ENCODE measurements at places on chromosomes 16 and 17.

DNA sequence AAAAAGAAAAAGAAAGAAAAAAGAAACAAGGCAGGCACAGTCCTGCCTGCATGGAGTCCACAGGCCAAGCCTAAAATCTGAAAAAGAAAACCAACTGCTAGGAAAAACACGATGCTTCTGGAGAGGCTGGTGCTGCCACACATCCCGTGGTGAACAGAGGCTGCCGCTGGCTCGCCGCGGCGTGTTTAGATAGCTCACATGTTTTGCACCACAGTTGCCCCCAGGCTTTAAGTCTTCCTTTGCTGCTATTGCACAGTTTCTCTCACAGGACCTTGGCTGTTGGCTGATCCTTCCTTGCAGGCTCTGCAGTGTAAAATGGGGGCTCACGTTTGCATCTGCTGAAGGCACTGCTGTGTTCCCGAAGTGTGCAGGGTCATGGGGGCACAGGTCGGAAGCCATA lies 8.6 kb downstream of the SLC6A4 start:
- no peak for DNase-seq

DNA sequence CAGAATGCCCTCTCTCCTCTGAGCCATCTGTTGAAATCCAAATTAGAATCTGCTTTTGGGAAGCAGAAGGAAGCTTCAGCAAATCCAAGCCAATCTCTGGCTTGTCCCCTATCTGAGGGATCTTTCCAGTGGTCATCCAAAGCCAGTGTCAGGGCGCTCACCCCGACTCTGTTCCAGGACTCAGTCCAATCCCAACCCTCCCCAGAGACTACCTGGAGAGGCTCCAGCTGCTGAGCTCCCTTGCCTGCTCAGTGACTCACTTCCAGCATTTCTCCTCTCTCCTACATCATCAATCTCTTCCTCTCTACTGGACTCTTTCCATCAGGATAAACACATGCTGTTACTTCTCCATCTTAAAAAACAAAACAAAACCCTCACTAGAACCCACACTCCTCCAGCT lies 2.4 kb downstream of the MATCAP1 start:
- no peak for DNase-seq

DNA sequence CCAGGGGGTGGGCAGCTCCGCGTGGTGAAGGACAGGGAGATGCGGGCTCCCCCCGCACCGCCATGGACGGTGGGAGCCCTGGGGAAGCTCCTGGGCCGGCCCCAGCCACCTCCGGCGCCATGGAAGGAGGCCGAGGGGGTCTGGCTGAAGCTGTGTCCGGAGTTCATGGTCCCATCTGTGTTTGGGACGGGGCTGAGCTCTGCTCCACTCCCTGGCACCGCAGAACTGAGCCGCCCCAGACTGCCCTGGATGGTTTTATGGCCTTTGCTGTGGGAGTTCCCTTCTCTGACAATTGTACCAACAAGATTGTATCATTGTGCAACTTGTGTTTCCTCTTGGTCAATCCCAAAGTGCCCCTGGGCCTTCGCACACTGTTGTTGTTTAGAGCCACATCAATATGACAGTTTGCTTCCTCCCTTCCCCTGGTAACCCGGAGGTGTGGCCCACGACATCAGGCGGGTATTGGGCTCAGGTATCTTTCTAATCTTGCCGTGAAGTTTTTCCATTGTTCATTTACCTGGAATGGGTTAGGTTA lies 942 bp downstream of the KRT23 start:
- DNase-seq = no peak

GRCh38 chr16:4207229-4207628 lies 34.7 kb downstream of the SRL start:
- no peak for DNase-seq

- no peak for DNase-seq
Measured at GRCh38 chr17:57669671-57670529, 75.2 kb downstream of the CCDC182 start.

DNA sequence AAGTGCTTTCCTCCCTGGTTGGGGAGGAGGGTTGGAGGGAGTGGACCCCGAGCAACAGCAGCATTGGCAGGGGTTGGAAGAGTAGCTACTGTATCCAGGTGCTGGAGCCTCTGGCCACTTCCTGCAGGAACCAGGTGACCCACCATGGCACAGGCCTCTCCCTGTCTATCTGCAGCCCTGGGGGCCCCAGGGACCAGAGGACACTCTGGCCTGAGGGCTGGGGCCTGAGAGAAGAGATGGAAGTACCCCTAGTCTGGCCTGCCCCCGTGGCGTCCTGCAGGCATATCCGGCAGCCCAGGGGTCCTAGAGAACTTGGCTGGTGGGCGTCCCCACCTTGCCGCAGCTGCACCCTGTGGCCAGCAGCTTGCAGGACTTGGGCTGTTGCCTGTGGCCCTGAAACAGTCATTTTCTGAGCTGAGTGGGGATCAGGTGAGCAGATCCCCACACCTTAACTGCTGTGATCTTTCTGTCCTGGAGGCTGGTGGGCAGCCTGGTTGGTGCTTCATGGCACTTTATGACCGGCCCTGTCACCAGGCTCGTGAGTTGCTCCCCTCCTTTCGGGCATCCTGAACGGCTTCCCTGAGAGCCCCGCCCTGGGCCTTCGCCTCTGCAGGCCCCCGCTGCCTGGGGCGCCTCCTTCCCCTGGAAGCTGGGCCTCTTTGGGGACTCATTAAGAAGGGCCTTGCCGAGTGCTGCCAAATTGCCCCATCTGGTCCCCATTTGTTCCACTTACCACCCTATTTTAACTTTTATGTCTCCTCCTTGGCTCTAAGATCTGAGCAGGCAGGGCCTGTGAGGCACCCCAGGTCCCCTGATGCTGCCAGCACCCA lies 298.6 kb downstream of the SEC14L1 start:
- DNase-seq = peak; percentile 25

DNA sequence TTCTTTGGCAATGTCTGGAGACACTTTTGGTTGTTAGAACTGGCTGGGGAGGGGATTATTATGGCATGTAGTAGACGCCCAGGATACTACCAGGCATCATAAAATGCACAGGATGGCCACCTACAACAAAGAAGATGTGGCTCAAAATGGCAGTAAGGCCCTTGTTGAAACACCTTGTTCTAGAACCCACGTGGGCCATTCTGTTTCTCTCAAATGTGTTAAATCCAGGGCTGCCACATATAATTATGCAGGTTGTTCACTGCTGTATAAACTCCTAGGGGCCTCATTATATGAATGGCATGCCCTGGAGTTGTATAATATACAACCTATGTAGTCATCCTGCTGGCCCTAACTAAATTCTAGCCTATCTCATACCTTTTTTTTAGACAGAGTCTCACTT lies 123.5 kb upstream of the HAS3 start:
- no peak for DNase-seq

DNA sequence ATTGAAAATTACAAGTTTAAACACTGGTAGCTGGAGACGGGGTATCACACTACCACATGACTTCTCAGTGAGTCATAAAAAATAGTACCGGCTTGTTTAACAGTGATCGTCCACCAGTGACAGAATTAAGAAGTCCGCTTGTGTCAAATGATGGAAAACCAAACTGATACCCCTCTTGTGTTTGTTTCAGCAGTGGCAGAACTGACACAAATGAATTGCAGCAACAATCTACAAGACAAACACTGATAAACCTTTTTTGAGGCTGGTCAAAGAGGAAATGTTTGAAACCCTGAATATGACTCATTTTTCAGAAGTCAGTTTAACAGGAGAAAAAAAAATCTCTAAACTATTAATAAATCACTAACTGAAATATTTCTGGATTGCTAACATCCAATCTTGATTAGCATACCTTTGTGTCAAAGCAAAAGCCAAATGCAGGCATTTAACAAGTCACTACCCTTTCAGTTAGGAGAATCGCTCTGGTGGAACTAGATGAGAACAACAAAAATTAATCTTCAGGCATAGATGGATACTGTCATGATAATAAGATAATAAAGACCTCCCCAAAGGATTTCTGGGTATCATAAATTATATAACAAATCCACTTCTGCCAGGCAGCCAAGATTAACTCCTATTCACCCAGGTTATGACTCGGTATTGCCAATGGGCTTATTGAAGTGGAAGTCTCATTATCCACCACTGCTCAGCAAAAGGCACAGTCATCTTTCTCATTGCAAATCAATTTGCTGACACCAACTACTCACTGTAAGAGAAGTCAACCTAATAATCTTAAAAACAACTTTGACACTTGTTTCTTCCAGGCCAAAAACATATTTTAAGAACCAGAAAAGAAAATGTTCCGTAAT lies 20.8 kb downstream of the DCUN1D3 start:
- DNase-seq = no peak

DNA sequence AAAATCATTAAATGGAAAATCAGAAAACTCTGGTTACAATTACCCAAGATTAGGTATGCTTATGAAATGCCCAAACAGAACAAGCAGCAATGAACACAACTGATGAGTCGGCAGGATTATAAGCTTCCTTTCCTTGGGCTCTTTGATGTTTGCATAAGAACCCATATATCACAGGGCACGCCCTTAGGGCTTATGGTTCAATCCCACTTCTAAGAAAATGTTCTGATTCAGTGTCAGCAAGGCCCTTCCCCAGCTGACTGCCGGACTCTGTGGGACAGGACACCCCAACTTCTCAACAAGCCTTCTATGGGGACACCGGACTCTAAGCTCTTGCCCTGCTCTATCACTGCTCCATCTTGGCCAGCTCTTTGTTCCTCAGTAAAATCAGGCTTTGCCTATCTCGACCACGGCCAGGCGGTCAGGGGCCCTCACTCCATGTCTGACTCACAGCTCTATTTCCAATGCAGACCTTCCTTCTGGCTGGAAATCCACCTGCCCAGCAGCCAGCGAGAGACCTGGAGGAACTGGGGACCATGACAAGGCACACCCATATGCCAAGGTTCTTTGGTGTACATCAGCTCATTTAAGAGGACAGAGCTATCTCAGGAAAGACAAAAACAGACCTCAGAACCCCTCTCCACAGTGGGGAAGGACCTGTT lies 26.8 kb downstream of the LITAFD start:
- DNase-seq = no peak

GRCh38 chr16:83842291-83842690 lies 34.5 kb downstream of the HSBP1 start:
- DNase-seq = no peak

GRCh38 chr17:60941028-60941427 lies 263.4 kb downstream of the BCAS3 start:
- no peak for DNase-seq

GRCh38 chr16:89343501-89344457 lies 126.3 kb downstream of the ZNF778 start:
- peak; percentile 84 for DNase-seq

GRCh38 chr16:85777583-85778310 lies 21.6 kb downstream of the EMC8 start:
- DNase-seq = no peak

- DNase-seq = no peak
Measured at GRCh38 chr16:78365366-78365765, 265.9 kb downstream of the WWOX start.

- no peak for DNase-seq
Measured at GRCh38 chr17:68289473-68289872, 1.5 kb downstream of the SLC16A6 start.

- DNase-seq = no peak
Measured at GRCh38 chr17:31686495-31686894, 172.5 kb downstream of the COPRS start.

- DNase-seq = no peak
Measured at GRCh38 chr16:24986512-24987303, 28.5 kb downstream of the ARHGAP17 start.

DNA sequence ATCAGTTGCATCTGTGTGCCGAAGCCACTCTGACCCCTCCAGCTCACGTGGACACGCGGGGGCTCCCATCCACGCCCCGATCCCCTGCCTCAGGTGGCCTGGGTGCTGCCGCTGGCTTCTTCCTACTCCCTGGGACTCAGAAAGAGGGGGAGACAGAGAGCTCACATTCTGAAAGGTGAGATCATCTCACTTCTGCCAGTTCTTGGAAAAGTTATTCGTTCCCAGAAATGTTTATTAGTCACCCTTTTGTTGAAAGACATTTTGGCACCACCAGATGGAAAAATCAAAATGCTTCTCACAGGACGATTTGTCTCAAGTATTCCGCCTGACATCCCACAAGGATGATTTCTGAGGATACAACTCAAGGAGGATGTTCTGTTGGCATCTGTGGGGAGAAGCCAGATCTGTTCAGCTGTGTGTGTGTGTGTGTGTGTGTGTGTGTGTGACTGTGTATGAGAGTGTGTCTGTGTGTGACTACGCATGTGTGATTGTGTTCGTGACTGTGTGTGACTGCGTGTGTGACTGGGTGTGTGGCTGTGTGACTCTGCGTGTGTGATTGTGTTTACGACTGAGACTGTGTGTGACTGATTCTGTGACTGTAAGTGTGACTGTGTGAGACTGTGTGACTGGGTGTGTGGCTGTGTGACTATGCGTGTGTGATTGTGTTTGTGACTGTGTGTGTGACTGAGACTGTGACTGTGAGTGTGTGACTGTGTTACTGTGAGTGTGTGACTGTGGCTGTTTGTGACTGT lies 207.3 kb downstream of the NTN1 start:
- no peak for DNase-seq

- DNase-seq = no peak
Measured at GRCh38 chr17:45837603-45838002, 7.1 kb upstream of the SPPL2C start.

GRCh38 chr17:1234455-1234854 lies 35.8 kb upstream of the BHLHA9 start:
- DNase-seq = no peak

DNA sequence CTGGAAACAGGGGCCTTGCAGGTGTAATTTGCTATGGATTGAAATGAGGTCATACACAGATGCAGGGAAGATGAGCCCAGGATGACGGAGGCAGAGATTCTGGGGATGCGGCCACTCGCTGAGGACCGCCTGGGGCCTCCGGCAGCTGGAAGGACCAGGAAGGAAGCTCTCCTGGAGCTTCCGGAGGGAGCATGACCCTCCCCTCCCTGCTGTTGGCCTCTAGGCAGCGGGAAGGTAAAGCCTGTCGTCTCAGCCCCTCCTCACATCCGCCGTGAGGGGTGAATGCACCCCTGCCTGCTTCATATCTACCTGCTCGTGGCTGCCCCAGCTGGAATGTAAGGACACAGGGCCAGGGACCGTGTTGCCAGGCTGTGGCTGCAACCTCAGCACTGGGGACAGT lies 29.1 kb upstream of the ZNF469 start:
- no peak for DNase-seq

Data from NCI-H1694 (cell line).